HT-29 (cell line): ENCODE measurements at places on chromosomes 3 and 15. TPM values are rescaled to one million over a fixed set of nuclear protein-coding genes. Genes with fewer than 3 reads are reported as not detected.

DNA sequence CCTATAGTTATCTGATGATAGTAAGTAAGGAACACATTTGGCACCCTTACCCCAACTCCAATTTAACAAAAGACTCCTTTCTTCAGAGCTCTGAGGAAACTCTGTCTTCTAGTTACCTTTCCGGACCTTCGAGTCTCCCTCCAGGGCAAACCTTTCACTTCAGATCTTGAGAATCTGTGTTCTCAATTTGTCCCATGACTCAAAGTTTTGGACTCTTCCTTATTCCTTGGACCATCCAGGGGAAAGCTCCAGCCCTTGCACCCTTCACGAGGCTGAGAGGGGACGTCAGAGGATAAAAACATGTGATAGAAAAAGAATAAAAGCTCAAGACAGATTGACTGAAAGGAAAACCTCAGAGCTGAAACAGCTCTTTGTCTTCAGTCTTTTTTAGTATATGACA, 76.9 kb downstream of the CTNNB1 start:
- DNase-seq = no peak

- DNase-seq = no peak
These were observed 468.8 kb upstream of the CDIN1 start for GRCh38 chr15:36110659-36110993.

GRCh38 chr3:31300456-31301443, 232.0 kb upstream of the STT3B start:
- no peak for DNase-seq

- DNase-seq = no peak
These were observed 15.5 kb downstream of the SMARCC1 start for GRCh38 chr3:47766186-47766585.

DNA sequence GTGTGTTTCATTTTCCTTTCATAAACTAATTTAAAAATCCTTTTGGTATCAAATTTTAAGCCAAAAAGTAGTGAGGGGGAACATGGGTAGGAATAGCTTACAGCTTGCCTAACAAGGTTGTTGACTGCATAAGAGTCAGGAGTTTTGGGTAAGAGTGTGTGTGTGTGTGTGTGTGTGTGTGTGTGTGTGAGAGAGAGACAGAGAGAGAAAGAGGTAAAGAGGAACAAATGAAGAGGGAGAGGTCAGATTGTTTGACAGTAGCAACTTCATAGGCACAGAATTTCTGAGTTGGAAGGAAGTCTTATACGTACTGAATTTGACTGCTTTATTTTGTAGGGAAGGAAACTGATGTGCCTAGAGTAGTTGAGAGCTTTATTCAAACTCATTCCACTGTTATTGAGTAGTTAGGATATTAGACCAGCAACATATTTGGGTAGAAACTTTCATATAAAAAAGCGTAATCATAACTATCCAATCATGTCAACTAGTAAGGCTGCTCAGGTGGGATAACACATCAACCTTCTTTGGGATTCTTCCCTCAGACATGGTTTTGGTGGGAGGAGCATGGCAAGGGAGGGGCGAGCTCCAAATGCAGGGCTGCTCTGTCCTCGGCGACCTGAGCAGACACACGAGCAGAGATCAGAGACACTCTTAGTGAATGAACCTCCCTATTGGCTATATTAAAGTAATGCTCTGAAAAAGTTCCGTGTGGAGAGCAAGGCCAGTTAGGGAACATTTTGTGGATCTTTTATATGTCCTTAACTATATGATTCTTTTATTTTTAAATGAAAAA, 86.4 kb downstream of the LPP start:
- DNase-seq = no peak

DNA sequence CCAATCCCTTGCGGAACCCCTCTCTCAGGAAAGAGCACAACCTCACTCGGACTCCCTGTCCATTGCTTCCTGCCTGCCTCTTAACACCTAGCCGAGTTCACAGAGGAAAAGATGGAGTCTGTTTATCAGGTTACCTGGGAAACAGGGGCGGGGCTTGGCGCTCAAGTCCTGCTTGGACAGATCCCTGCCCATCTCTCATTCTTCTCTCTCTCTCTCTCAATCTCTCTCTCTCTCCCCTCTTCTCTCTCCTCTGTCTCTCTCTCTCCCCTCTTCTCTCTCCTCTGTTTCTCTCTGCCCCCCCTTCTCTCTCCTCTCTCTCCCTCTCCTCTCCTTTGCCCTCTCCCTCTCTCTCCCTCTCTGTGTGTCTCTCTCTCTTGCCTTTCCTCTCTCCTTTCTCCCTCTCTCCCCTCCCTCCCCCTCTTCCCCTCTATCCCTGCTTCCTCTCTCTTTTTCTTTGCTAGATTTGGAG, at the start of gene EFHB:
Gene EFHB (minus strand): TSS at position 120 of the 469 bp plus-strand sequence. CDS start 199 bp downstream, outside the sequence.
- peak; percentile 50 for DNase-seq

- no peak for DNase-seq
These were observed 13.0 kb upstream of the TMEM115 start for GRCh38 chr3:50372349-50372748.

DNA sequence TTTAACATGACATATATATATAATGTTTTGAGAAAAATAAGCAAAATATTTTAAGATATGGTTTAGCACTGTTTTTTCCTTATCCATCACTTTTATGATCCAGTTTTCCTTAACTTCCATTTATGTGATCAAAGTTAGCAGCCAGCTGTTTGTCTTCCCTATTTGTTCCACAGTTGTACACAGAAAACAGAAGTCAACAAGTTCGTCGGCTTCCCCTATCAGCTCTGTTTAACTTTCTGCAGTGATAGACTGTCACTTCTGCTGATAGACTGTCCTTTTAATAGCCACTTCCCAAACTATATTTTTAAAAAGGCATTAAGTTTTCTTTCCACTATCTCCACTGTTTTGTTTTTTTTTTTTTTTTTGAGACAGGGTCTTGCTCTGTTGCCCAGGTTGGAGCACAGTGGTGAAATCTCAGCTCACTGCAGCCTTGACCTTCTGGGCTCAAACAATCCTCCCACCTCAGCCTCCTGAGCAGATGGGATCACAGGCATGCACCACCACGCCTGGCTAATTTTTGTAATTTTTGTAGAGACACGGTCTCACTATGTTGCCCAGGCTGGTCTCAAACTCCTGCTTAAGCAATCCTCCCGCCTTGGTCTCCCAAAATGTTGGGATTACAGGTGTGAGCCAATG, 7.2 kb downstream of the FSD2 start:
- no peak for DNase-seq

GRCh38 chr3:31791090-31791430, 190.0 kb downstream of the OSBPL10 start:
- DNase-seq = no peak

- no peak for DNase-seq
These were observed 47.7 kb upstream of the RASGRP1 start for GRCh38 chr15:38612159-38612863.

DNA sequence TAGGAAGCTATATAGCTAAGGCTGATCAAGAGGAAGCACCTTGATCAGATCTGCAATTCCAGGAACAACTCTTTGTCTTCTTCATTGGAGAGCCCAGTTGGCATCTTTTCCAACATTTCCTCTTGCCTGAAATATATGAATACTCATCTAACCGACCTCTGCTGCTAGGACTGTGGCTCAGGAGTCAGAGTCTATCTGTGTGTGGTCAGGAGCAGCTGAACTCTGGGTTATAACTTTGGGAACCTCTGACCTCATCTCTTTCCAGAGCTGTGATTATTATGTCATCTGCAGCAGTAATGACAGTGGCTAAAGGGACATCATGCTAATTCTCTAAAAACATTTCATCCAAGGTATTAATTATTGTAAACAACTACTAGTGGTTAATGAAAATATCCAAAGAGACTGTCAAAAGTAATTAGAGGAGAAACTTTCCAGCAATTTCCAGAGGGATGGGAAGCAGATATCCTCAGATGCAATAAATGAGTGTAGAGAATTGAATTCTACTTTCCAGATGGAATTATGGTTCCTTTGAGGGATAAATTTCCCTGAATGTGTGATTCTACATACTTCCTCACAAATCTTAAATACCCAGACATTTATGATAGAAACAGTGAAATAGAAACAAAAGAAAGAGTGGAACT, 11.5 kb upstream of the SPINK8 start:
- no peak for DNase-seq

GRCh38 chr3:71033681-71034220, 549.8 kb downstream of the FOXP1 start:
- DNase-seq = no peak

DNA sequence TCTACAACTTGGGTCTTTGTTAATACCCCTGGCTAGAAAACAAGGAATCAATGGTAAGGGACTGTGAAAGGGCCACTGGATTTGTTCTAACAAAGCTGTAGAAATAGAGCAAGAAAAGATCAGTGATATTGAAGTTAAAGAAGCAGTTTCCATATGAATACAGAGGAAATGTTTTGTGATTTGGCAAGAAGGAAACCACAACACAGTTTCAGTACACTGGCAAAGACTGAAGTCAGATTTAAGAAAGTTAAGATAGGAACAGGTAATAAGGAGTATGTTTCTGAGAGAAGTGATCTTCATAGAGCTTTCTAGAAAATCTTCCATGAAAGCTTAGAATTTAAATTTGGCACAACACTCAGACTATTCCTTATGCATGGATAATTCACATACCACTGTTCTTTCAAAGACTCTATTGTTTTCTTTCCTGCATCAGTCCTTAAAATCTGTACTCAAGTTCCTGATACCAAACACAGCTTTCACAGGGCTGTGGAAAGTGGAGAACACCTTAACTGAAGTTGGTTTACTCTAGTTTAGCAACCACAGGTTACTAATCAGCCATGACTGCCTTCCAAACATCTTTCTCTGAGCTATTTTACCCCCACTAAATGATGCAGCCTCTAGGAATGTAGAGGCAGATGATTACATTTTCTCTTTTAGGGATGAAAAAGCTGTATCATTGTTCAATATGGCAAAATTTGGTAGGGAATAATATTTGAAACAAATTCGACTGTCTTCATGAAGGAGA, 32.4 kb upstream of the ALCAM start:
- no peak for DNase-seq

- peak; percentile 95 for DNase-seq
These were observed 89.5 kb upstream of the CHD2 start for GRCh38 chr15:92810418-92811138.

DNA sequence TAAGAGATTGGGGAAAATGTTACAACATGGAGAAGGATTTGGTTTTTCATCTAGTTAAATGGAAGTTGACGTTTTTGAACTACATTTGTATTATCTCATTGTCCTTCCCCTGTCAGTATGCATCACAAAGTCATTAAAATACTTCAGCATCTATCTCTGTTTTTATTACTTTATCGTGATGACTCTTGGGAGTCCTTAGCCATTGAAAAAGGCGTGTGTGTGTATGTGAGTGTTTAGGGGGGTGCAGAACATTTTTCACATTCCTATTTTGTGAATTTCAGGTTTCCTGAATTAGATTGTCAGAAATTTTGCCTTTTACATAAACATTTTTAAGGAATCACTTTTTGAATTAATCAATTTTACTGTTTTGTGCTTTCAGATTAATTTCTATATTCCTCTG, 360.6 kb upstream of the SGO1 start:
- no peak for DNase-seq

DNA sequence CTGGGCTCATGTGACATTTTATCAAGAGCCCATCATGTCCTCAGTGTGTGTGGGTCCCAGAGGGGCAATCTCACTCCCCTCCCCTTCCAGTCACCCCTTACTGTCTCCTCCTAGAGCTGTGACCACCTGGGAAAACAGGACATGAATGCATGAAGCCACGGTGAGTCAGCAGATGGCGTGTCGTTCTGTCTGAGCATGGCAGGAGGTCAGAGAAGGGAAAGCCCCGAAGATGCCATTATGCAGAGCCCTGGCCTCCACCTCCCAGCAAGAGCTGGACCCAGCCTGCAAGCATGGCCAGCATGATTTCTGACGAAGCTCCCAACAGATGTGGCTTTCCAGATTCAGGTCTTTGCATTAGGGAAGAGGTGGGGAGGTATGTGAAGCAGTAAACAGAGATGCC, 118.5 kb downstream of the TLE3 start:
- peak; percentile 59 for DNase-seq

- no peak for DNase-seq
These were observed 91.5 kb downstream of the ATG7 start for GRCh38 chr3:11363715-11364114.

GRCh38 chr3:147359177-147360050, 46.9 kb downstream of the ZIC4 start:
- no peak for DNase-seq

DNA sequence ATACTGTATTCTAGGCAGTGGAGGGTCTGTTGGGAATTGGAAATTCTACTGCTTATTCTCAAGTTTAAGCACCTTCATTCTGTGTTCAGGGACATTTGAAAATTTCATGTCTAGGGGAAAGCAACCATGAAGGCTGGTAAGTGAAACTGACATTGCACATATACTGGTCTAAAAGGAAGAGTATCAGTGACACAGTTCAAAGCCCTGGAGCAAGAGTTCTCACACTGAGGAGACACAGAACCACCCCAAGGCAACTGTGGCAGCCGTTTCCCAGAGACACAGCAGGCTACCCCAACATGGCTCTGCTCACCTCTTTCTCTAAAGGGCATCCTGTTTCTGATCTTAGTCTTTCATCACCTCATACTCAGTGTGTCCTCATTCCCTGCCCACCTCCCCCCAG, 67.5 kb downstream of the KCNMB2 start:
- DNase-seq = no peak

- peak; percentile 28 for DNase-seq
These were observed 50.4 kb upstream of the TBC1D21 start for GRCh38 chr15:73822998-73823397.

GRCh38 chr3:174216946-174217718, 642.0 kb upstream of the NAALADL2 start:
- DNase-seq = no peak

GRCh38 chr3:127413318-127413673, 125.5 kb upstream of the PRR20G start:
- DNase-seq = no peak

Gene PRRT3
- 0.65 and 0.89 TPM in 2 replicates for total RNA-seq

Gene IREB2
- total RNA-seq = 12.2 and 13.0 TPM in 2 replicates

Gene SI
- total RNA-seq = 0.20 and 0.55 TPM in 2 replicates

Gene KCNMB3
- total RNA-seq = 1.7 and 1.9 TPM in 2 replicates

Gene SLC22A14
- total RNA-seq = not detected in 2 replicates
